ENCODE measurements at places on chromosomes 12 and 14.

DNA sequence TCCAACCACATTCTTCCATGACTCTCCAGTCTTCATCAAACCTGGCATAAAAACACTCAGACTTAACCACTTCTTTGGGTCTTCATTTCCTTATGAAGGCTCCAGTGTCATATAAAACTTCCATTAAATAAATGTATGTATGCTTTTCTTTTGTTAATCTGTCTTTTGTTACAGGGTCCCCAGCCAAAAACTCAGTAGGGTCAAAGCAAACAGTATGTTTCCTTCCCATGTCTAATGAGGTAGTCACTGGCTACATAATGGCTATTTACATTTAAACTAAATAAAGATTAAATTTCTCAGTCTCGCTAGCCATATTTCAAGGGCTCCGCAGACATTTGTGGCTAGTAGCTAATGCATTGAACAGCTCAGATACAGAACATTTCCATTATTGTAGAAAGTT lies 40.1 kb upstream of the STAB2 start:
- no peak for DNase-seq

DNA sequence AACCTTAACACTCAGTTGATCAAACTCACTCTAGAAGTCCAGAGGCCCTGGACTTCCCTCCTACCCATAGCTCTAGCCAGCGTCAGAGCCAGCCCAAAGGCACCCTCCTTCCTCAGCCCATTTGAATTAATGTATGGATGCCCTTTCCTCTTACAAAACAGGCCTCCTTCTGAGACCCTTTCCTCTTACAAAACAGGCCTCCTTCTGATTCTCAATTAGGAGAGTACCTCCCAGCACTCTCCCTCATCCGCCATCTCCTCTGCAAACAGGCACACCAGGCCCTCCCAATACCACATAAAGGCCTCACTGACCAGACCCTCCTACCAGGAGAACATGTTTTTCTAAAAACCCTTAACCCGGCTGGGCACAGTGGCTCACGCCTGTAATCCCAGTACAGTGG lies 65.7 kb downstream of the MOK start:
- no peak for DNase-seq

GRCh38 chr14:61128382-61129167 lies 147.5 kb downstream of the SLC38A6 start:
- no peak for DNase-seq

DNA sequence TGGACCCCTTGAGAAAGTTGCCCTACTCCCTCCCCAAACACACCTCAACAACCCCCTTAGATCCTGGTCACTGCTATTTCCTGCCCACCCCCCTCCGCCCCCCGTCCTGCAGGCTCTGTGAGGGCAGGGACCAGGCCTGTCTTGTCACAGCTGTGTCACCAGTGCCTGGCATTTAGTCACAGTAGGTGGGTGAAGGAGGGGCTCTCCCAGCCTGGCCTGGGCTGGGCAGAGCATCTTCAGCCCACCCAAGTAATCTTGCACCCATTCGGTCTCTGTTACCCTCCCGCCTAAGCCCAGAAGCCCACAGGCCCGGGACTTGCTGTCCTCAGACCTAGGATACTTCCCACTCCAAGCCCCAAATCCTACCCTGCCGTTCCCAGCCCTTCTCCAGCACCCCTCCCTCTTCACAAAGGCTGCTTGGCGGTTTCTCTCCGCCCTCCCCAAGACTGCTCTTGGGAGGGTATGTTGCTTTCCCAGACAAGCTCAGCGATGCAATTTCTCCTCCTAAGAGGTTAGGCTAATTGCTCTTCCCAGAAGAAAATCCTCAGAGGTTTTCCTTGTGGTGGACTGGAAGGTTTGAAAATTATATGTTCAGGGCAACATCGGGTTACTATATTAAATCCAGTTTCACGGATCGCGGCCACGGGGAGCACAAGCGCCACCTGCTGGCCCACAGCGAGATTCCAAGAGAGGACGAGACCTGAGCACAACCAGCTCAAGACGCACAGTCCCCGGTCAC lies 50.8 kb upstream of the ZFP36L1 start:
- peak; percentile 85 for DNase-seq

DNA sequence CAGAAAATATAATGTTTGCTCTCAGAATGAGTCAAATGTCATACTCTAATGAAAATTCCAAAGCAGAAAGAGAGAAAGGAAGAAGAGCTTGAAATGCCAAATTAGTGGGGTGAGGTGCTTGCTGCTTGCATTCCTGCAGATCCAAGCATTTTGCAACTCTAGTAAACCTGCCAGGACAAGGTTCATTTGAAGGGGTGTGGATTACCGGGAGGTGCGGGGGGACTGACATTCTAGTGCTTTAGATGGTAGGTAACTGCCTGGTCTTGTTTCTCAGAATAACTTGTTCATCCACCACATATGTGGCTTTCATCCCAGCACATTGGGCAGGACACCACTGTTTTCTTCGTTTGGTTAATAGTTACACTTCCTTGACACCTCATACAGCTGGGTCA lies 144.4 kb downstream of the AKAP6 start:
- no peak for DNase-seq

- no peak for DNase-seq
Measured at GRCh38 chr12:53956914-53957536, 2.3 kb downstream of the HOXC12 start.

GRCh38 chr14:92719890-92720323 lies 28.5 kb downstream of the LGMN start:
- DNase-seq = no peak
